Activated CD8-positive, alpha-beta memory T cell treated with anti-CD3 and anti-CD28 coated beads for 24 hours (primary cell): ENCODE measurements at places on chromosomes 16 and 17.

- DNase-seq: no peak
Observed at GRCh38 chr16:72873044-72873443, 174.9 kb downstream of the ZFHX3 start.

- no peak for DNase-seq
Observed at GRCh38 chr17:7098802-7099459, 15.7 kb downstream of the ASGR2 start.

- DNase-seq: no peak
Observed at GRCh38 chr17:22253007-22253406, 560.7 kb downstream of the KCNJ18 start.

DNA sequence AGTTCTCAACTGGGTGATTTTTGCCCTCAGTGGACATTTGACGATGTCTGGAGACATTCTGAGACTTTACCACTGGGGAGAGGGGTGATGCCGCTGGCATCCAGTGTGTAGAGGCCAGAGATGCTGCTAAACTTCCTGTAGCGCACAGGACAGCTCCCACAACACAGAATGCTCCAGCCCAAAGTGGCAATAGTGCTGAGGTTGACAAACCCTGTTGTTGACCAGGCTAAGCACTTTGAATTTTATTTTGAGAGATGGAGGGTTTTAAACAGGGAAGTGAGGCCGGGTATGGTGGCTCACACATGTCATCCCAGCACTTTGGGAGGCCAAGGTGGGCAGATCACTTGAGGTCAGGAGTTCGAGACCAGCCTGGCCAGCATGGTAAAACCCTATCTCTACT lies 44.0 kb downstream of the SYT17 start:
- no peak for DNase-seq

GRCh38 chr16:84609563-84610177 lies 8.2 kb downstream of the COTL1 start:
- no peak for DNase-seq

DNA sequence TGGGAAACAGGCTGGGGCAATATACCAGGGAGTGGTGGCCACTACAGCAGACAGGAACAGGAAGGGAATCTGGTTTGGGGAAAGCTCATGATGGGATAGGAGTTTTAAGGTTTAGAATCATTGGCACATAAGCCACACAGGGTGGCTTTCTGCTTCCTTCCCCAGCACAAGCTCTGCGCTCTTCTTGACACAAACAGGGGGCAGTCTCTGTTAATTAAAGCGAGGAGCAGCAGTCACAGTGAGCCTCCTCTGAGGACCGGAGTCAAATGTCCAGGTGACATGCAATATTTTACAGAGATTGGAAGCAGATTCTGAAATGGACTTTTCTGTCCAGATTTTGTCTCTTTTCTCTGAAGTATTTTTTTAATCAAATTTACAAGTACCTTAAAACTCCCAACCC lies 2.8 kb upstream of the SHISA9 start:
- DNase-seq: no peak

DNA sequence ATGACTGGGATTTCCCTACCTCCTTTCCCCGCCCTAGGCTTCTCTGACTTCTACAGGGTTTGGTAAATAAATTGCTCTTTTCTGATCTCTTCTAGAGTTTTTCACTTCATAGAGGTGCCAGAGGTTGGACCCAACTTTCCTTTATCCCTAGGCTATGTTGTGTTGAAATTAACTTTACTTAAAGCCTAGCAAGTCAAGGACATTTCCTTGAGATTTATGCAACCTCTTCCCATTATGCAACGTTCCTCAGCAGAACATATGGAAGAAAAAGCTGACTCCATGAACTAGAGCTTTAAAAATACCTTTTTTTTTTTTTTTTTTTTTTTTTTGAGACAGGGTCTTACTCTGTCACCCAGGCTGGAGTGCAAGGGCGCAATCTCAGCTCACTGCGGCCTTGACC lies 15.5 kb downstream of the MPO start:
- no peak for DNase-seq

DNA sequence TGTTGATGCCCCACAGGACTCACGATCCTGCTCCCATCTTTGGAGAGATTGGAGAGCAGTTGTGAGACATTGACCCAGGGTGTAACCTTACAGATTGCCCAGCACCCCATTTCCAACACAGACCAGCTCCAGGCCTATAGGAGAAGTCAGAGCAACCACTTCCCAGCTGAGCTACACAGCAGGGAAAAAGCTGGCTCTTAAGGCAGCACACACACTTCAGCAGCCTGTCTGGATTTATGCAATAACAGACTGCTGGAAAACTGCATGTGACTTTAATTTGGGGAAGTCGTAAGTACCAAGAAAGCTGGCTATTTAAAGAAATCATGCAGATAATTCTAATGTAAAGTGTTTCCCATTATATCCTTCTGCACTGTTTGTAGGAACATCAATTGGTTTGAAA lies 30.8 kb downstream of the NOG start:
- no peak for DNase-seq

- DNase-seq: no peak
Observed at GRCh38 chr17:15651583-15652110, 32.1 kb upstream of the FBXW10B start.

- no peak for DNase-seq
Observed at GRCh38 chr16:3609895-3610697, 1.3 kb downstream of the SLX4 start.

DNA sequence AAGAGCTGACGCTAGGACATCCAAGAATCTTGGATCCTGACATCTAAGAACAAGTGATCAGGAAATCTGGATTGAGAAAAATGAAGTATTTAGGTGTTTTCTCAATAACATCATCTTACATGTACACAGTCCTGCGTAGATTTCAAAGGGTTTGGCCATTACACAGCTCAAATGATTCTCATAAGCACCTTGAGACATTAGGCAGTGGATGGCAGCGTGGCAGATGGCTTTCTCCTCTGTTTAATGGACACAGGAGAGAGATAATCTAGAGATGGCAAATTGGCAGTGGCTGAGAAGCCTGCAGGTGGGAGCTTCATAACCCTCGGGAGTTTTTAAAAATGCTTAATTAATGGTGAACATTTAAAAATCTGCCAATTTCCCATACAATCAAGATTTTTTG lies 137.5 kb downstream of the ZFHX3 start:
- no peak for DNase-seq

DNA sequence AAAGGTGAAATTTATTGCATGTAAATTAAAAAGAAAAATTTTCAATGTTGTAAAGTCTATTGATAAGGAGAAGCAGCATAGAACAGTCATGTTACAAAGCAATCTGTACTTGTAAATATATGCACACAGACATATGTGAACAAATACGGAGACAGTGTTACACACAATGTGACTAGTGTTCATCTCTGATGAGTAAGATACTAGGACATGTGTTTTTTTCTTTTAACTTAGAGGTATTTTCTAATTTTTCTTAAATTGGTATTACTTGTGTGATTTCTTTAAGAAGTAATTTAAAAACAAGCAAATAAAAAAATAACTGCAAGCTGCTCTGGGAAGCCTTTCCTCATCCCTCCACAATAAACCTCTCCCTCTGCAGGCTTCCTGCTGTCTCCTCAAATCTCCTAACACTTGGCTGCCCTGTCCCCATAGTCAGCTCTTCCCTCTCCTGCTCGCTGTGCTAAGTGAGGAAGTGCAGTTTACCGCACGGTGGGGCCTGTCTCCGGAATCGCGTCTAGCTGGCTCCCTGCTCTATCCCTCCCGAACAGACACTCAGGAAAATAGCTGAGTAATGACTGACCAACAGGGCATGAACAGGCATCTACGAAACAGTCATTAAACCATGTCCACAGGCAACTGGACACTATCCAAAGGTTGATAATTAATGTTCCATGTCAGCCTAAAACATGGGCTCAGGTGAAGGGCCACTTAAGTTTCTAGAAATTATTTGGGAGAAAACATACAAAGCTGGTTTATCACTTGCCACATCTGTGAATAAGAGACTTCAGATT lies 35.9 kb downstream of the CMTM4 start:
- DNase-seq: no peak
